ENCODE measurements at places on chromosomes 7 and 10.

- no peak for DNase-seq
Observed at GRCh38 chr10:10510179-10510578, 507.5 kb upstream of the CELF2 start.

DNA sequence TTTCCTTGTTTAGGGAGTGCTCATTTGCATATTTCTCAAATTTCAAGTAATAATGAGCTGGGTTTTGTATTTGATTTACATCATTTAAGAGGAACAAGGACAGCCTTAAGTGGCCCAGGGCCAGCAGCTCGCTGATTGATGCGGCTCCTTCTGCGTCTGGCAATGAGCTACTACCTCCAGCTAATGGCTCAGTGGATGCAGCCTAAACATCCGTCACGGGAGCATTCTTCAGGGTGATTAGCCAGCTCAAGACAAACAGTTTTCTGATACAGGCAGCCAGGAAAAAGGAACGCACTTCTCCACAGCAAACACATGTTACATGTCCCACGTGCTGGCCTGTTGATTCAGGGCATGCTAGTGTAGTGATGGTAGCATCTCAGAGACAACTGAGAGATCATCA lies 169.3 kb upstream of the TCERG1L start:
- DNase-seq: no peak

DNA sequence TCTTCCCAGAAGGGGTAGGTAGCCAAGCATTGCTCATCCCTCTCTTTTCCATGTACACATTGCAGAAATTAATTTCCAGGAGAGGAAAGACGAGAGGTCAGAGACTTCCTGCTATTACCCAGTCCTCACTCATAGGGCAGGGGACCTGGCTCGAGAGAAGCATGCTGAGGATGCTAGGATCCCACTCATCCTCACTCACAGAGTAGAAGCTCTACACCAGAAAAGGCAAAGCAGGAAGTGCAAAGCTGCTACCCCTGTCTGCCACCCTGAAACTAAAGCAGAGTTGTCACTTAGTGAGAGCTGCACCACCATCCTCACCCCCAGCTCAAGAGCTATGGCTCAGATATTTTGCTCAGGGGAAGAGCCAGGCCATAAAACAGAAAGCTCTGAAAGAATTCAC lies 9.9 kb downstream of the OR9A2 start:
- peak; percentile 49 for DNase-seq

- DNase-seq: no peak
Observed at GRCh38 chr10:73850863-73851461, 23.4 kb downstream of the CAMK2G start.

- no peak for DNase-seq
Observed at GRCh38 chr7:2036786-2037185, 196.0 kb downstream of the MAD1L1 start.

DNA sequence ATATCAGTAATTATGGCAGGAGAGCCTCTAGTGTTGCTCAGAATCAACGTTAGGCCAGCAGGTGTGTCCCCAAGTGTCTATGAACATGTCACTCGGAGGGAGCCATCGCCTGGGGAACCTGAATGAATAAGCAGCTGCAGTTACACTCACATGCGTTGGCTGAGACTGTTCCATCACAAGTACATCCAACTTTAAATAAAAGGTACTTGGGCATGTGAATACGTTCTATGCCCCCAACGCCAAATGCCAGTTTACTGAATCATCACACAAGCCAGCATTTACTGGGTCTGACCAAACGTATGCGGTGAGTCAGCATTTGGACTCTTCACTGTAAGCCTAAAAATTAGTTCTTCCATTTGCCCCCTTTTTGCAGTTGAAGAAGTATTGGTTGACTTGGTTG lies 207.6 kb upstream of the PLXNA4 start:
- DNase-seq: no peak

DNA sequence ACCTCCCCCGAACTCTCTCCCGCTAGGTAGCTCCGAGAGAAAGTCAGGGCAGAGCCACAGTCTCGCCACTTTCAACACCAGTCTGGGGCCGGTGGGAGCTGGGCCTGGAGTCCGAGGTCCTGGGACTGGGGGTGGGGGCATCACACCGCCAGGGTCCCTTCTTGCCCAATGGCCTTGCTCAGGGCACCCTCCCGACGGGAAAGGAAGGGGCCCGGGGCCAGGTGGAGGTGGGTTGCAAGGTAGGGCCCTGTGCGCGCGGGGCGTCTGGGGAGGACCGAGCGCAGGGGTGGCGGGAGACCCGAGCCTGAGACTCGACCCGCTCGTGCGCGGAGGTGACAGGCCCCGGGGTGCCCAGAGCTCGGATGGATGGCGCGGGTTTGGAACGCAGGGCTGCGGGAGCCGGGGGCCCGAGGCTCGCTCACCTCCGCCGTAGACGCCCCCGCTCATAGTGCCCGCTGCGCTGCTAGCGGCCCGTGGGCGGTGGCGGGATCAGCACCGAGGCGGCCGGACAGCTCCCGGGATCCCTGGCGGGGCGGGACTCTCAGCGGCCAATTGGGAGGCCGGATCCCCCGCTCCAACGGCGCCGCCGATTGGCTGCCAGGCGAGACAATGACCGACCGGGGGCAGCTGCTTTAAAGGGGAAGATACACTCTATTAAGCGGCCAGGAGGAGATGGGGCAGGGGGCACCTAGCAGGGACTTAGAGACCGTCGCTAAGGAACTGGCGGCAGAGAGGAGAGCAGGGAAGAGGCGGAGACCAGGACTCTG lies at the start of gene ACTL6B:
Gene ACTL6B (minus strand): TSS at position 541 of the 767 bp plus-strand sequence. CDS start 94 bp downstream, at position 447.
- no peak for DNase-seq

- peak; percentile 30 for DNase-seq
Observed at GRCh38 chr10:129483430-129484010, 16.5 kb downstream of the MGMT start.

GRCh38 chr10:49139846-49140195 lies 6.0 kb upstream of the FAM170B start:
- no peak for DNase-seq

- no peak for DNase-seq
Observed at GRCh38 chr7:158161194-158161593, 426.4 kb downstream of the PTPRN2 start.

GRCh38 chr10:106636766-106637491 lies 527.6 kb downstream of the SORCS1 start:
- DNase-seq: no peak

- DNase-seq: no peak
Observed at GRCh38 chr7:155807789-155808548, 4.3 kb downstream of the SHH start.

GRCh38 chr7:157265051-157265450 lies 71.8 kb upstream of the DNAJB6 start:
- no peak for DNase-seq

- DNase-seq: no peak
Observed at GRCh38 chr10:18409599-18410397, 241.6 kb downstream of the NSUN6 start.

- DNase-seq: no peak
Observed at GRCh38 chr10:75407713-75408508, 6.3 kb upstream of the ZNF503 start.

- no peak for DNase-seq
Observed at GRCh38 chr10:133372507-133372906, 647 bp downstream of the ECHS1 start.

GRCh38 chr7:114175125-114175524 lies 239.5 kb upstream of the FOXP2 start:
- no peak for DNase-seq

- DNase-seq: no peak
Observed at GRCh38 chr7:134414109-134414508, 44.8 kb downstream of the AKR1B1 start.

DNA sequence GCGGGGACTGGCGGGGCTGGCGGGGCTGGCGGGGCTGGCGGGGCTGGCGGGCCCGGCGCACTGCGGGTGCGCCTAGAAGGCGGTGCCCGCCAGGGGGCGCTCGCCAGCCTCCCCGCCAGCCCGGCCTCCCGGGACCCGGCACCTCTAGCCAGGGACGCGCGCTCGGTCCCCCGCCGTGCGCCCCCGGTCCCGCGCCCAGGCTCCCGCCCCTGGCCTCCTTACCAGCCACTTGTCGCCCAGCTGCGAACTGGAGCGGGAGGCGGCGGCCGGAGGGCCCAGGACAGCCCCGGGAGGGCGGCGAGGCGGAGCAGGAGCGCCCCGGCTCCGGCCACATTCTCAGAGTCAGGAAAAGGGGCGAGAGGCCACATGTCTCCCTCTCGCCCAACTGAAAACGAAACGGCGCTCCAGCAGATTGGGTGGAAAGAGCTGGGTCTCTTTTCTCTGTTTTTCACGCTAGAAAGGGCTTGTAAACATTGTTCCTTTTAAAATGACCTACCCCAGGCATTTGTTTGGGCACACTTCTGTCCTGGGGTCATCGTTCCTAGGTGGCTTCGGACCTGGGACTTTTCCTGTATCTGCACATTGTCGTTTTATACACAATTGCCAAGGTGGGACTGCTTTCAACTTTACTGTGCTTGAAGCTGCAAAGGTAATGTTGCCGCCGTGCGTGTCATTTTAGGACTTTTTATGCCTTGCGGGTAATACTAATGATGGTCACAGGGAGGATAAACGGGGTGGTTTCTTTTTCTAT lies 378 bp upstream of the PRKCQ start:
- DNase-seq: peak; percentile 85

- DNase-seq: no peak
Observed at GRCh38 chr7:3109311-3109915, 65.7 kb upstream of the CARD11 start.

- DNase-seq: no peak
Observed at GRCh38 chr7:1787241-1787640, 117.2 kb downstream of the ELFN1 start.

DNA sequence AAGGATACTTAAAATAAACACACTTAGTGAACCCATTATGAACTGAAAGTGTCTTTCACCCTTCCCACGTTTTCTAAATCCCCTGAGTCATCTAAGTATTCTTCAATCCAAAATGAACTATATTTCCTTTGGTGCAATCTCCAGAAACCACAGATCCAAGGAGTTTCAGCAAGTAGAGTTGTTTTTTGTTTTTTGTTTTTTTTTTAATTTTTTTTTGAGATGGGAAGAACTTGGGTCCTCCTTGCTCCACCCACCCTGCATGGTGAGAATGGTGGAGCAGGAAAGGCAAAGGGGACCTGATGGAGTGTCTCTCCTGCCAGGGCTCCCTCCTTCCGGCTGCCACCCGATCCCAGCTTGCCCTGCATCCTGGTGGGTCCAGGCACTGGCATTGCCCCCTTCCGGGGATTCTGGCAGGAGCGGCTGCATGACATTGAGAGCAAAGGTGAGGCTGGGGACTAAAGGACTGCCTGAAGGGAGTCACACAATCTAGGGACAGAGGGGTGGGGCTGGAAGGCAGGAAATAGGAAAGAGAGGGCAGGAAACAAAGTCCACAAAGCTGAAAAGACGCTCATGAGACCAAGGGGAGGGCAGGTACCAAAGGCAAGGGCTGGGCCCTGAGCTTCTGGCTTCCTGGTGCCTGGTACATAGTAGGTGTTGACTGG lies 12.1 kb downstream of the ATG9B start:
- no peak for DNase-seq

DNA sequence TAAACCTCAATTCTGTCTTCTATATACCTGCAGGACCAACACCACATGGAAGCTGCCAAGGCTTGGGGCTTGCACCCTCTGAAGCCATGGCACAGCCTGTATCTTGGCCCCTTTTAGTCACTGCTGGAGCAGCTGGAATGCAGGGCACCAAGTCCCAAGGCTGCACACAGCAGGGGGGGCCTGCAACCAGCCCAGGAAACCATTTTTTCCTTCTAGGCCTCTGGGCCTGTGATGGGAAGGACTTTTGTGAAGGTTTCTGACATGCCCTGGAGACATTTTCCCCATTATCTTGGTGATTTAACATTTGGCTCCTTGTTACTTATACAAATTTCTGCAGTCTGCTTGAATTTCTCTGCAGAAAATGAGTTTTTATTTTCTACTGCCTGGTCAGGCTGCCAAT lies 123.2 kb upstream of the PCGF5 start:
- no peak for DNase-seq

- DNase-seq: no peak
Observed at GRCh38 chr10:5343092-5343491, 21.7 kb upstream of the UCN3 start.

DNA sequence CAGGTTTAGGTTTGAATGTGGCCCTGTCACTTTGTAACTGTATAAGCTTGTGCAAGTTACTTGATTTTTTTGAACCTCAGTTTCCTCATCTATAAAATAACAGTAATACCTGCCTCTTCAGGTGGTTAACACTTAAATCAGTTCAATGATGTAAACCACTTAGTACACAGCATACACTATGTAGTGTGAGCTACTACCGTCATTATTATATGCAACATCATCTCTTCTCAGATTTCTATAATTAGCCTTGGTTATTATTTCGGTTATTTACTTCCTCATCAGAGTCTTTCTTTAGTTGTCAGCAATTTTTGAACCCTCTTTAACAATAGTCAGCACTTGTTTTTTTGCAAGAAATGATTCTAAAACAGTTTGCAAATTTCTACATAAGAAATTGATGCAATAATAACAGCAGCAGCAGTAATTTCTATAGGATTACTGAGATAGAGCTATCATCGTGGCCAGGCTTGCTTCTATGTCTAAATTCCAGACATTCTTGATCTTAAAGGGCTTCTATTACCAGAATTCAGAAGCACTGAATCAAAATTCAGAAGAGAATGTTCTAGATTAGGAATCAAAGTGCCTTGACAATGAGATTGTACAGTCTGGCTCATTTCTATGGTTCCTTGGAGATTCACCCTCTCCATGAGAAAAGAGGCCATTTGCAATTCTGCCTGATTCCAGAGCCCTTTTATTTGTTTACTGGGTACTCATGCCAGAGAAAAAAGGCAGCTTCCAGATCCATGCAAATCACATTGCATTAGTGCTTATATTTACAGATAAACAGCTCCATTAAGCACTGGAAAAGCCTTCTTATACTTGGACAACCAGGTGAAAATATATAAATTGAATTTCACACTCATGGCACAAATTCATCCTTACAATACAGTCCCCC lies 25.0 kb upstream of the WDR11 start:
- no peak for DNase-seq

DNA sequence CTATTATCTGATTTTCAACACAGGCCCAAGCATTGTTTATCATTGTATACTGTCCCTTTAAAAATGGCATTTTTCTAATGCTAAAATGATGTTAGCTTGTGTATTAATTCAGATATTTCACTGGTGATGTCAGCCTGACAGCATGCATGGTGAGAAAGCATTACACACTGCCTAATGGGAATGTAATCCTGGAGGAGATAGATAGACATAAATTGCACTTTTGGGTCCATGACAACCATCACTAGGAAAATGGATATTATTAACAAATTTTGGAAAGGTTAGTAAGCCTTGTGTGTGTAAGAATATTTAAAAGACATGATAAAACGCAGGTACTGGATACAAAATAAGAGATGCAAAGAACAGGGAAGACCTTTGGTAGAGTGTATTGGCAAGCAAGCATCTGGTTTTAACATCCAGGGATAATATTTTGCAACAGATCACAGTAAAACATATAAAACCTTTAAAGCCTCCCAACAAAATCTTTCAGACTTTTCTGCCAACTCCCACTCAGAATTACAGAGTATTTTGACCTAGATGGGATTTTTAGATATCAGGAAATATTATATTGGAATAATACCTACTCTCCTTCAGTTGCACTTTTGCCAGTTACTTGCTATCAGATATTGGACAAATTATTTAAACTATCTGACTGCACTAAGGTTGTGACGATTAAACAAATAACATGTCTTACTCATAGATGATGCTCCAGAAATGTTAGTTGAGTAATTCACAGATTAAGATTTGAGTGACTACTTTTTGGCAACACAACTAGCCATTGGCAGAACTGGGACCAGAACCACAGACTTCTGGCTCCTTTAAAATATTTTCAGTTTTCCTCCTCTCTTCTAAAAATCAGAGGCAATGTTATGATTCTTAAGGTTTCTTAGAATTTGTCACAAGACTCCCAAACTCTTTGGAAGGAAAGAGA lies 291.6 kb upstream of the SEMA3C start:
- no peak for DNase-seq

GRCh38 chr10:58781873-58782488 lies 269.3 kb downstream of the BICC1 start:
- DNase-seq: peak; percentile 29

GRCh38 chr10:100978901-100979195 lies 8.4 kb downstream of the MRPL43 start:
- no peak for DNase-seq
